AG04449 (cell line): ENCODE measurements at places on chromosomes 2 and 18.

GRCh38 chr2:178005756-178006155, 66.8 kb downstream of the PDE11A start:
- DNase-seq, result no peak

- DNase-seq, result no peak
Measured at GRCh38 chr2:188970211-188970610, 4.0 kb upstream of the COL3A1 start.

DNA sequence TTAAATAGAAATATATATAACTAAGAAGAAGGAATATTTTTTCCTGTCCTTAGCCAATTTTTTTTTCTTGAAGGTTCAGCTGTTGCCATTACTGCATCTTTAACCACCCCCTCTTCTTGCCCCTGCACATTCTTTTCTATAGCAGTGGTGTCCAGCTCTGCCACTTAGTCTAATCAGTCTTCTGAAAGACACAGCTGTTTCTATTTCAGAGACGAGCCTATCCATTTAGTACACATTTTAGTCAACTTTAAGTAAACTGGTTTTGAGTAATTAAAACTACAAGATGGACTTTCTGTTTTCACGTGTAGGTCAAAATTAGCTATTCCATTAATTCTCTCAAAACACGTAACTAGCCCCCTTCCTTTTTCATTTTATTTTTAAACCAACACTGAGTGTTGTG, 21.0 kb downstream of the SPOPL start:
- no peak for DNase-seq

GRCh38 chr2:96320728-96321622, 4.1 kb upstream of the ITPRIPL1 start:
- no peak for DNase-seq

- no peak for DNase-seq
Measured at GRCh38 chr2:138503087-138503442, 1.5 kb downstream of the SPOPL start.

DNA sequence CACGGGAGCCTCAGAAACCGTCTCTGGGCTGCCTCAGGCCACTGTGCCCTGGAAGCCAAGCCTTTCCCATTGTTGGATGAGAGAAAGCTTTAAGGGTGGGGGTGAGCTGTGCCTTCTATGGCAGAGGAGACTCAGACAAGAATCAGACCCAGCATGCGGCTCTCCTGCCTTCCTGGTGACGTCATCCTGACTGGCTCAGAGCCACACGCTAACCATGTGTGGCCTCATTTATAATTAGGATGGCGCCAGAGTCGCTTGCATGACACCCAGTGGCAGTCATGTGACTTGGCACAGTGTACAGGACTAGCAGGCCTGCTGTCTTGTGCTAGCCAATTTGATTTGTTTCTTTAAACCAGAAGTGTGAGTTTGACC, 99.1 kb downstream of the SH3BP4 start:
- peak; percentile 66 for DNase-seq

- peak; percentile 71 for DNase-seq
Measured at GRCh38 chr2:40716879-40717278, 265.0 kb upstream of the SLC8A1 start.

- peak; percentile 71 for DNase-seq
Measured at GRCh38 chr2:233426619-233427342, 72.5 kb downstream of the DGKD start.

GRCh38 chr2:18788592-18788991, 199.2 kb upstream of the NT5C1B start:
- no peak for DNase-seq

DNA sequence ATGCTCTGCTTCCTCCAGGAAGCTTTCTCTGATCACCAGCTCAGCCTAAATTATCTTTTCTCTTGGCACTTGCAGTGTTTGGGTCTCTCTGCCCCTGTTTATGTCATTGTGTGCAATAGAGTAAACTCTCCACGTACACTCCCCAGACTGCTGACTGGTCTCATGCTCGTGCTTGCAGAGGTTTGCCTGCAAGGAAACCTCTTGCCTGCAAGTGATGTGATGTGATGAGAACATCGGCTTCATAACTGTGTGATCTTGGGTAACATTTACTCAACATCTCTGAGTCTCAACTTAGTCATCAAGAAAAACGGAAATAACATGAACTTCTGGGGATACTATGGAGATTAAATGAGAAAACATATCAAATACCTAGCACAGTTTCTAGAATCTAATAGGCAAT, 92.3 kb downstream of the BIN1 start:
- DNase-seq, result peak; percentile 94

GRCh38 chr2:79005216-79005615, 20.3 kb upstream of the REG3G start:
- no peak for DNase-seq

GRCh38 chr18:59301929-59302328, 16.5 kb downstream of the CPLX4 start:
- DNase-seq, result no peak

GRCh38 chr2:163719331-163719730, 16.5 kb downstream of the FIGN start:
- no peak for DNase-seq

DNA sequence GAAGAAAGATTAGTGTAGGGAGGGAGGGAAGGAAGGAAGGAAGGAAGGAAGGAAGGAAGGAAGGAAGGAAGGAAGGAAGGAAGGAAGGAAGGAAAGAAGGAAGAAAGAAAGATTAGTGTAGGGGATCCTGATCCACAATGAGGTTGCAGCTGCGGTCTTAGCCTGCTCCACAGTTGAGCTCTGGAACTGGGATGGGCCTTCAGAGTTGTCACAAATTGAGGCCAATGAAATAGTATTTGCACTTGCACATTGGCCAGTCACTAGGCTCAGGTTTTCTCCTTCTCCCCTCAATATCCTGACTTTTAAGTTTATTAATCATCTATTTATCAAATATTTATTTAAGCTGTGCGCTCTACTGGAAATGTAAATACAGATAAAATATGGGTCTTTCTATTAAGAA, 34.3 kb downstream of the DOK6 start:
- DNase-seq, result no peak

DNA sequence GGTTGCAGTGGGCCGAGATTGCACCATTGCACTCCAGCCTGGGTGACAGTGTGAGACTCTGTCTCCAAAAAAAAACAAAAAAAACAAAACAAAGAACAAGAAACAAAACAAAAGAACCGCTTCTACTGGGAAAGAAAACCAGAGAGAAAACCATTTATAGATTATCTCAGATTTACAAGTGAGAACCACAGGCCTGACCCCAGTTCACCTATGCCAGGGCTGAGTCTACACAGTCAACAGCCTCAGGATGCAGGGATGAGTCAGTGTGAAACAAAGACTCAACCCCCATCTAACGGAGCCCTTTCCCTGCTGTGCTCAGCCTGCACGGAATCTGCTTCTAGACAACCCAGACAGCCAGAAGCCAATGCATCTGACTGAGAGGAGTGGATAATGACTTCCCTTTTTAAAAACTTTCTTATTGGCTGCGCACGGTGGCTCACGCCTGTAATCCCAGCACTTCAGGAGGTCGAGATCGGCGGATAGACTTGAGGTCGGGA, 25.5 kb upstream of the YWHAQ start:
- peak; percentile 87 for DNase-seq

- no peak for DNase-seq
Measured at GRCh38 chr2:227607941-227608340, 6.7 kb downstream of the SCYGR3 start.

DNA sequence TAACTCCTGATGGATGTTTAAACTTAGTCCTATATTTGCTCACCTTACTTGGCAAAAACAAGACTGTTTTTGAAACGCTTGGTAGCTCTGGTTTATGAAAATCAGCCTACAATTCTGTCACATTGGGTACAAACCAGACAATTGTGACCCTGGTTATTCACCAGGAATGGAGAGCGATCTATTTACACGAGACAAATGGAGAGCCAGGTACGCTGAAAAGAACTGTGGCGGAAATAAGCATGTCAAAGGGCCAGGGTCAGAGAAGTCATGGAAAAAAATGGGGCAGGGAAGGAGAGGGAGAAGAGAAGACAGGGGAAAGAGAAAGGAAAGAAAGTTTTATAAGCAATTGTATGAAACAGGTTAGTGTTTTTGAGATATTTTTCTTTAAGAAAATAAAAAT, 119.5 kb upstream of the ZFP36L2 start:
- no peak for DNase-seq

- no peak for DNase-seq
Measured at GRCh38 chr2:224801360-224801759, 85.2 kb upstream of the CCDC195 start.

- no peak for DNase-seq
Measured at GRCh38 chr18:35390951-35391700, 14.0 kb upstream of the ZNF396 start.

- no peak for DNase-seq
Measured at GRCh38 chr18:62537946-62538345, 15.1 kb downstream of the ZCCHC2 start.

DNA sequence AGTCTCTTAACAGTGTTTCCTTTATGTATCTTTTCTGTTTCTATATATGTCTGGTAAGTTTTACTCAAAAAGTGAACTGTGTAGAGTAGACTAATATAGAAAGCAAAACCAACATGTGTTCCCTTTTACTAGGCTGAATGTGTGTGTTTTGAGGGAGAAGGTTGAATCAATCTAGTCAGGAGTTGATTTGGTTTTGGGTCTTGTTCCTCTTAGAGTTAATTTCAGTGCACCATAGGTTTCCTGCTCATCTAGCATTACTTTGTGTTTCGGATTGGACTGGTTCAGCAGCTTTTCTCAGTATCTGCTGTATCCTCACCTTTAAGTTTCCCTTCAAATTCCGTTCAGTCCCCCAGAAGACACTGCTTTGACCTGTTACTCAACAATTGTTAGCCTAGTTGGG, 52.0 kb upstream of the TRIM43 start:
- no peak for DNase-seq

- DNase-seq, result no peak
Measured at GRCh38 chr2:188416367-188416766, 124.7 kb downstream of the GULP1 start.

DNA sequence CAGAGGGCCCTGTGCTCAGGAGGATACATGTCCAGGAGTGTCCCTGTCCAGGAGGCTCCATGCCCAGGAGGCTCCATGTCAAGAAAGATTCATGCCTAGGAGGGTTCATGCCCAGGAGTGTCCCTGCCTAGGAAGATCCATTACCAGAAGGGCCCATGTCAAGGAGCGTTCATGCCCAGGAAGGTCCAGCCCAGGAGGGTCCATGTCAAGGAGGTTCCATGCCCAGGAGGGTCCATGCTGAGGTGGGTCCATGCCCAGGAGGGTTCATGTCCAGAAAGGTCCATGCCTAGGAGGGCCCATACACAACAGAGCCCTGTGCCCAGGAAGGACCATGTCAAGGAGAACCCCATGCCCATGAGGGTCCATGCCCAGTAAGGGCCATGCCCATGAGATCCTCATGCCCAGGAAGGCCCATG, 7.0 kb downstream of the GPR35 start:
- no peak for DNase-seq

- no peak for DNase-seq
Measured at GRCh38 chr2:33426666-33427231, 49.7 kb upstream of the RASGRP3 start.

DNA sequence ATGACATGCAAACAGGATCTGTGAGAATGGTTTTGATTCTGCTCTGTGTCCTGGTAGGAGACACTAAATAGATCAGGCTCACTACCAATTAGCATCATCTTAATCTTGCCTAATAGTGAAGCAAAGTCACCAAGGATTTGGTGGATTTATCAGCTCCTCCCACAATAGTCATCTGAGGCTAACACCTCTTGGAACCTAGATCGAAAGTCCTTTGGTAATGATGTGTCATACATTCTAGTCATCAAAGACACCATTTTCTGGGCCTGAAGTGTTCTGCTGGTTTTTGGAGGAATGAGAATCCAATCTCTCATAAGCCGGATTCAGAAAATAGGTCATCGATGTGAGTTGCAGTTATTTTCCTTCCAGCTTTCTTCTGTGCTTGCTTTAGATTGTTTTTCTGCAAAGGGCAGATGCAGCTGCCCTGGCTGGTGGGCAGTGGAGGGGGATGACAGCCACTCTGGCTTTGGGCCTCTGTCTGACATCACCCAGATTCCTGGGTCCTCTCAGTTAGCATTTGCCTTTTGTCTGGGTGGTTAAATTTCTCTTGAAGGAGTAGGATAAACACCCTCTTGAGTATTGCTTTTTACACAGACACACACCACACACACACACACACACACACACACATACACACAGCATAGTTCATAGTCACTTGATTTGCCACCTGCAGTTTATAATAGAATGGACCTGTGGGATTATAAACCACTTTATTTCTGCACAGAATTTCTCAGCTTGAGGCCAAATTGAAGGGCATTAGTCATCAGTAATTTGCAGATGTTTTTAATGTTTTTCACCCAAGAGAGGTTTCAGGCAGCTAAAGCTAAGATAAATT, at the start of gene MYO3B:
TSS of gene MYO3B (plus strand) at position 198 of the 832 bp plus-strand sequence. CDS start at position 339, 141 bp downstream.
- DNase-seq, result no peak

GRCh38 chr2:9815844-9816279, 27.4 kb upstream of the TAF1B start:
- DNase-seq, result no peak

DNA sequence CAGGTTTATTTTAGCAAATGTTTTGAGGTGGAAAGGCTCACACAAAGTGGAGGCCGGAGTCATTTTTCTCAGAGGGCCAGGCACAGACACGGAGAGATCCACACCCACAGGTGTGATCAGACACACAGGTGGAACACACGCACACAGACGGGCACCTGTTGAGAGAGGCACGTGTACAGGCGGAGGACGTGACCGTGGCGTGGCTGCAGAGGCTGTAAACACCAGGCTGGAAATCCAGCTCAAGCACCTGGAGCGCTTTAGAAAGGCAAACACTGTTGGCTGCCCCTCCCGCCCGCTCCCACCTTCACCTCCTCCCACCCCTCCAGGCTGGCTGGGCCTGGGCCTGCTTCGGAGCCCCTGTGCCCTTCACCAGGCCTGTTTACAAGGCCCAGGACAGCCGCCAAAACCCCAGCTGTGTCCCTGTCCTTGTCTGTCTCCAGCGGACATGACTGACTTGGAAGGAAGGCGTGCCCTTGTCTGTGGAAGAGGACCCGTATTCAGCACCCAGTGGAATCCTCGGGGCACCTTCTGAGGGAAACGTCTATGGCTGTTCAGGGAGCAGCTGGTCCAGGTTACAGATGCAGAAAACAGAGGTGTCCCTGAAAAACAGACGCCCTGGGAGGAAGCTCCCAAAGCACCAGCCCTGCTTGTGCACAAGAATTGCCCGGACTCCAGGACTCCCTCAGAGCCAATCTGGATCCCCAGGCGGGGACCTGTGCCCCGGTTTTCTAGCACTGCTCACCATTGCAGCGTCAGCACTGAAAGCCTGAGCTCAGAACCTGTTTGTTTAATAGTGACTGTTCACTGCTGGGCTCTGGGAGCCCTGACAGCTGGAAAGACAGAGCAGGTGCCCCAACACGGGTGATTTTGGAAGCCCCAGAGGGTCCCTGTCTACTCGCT, 134.3 kb upstream of the HAAO start:
- DNase-seq, result no peak
